ENCODE measurements at places on chromosomes 7 and 10. TPM values are rescaled to one million over a fixed set of nuclear protein-coding genes. Genes with fewer than 3 reads are reported as not detected.

The METTL2B gene
- polyA plus RNA-seq, result 22.5 TPM

The H2BK1 gene
- polyA plus RNA-seq, result not detected

The TBC1D12 gene
- polyA plus RNA-seq, result 12.1 TPM

The FXYD4 gene
- not detected for polyA plus RNA-seq

DNA sequence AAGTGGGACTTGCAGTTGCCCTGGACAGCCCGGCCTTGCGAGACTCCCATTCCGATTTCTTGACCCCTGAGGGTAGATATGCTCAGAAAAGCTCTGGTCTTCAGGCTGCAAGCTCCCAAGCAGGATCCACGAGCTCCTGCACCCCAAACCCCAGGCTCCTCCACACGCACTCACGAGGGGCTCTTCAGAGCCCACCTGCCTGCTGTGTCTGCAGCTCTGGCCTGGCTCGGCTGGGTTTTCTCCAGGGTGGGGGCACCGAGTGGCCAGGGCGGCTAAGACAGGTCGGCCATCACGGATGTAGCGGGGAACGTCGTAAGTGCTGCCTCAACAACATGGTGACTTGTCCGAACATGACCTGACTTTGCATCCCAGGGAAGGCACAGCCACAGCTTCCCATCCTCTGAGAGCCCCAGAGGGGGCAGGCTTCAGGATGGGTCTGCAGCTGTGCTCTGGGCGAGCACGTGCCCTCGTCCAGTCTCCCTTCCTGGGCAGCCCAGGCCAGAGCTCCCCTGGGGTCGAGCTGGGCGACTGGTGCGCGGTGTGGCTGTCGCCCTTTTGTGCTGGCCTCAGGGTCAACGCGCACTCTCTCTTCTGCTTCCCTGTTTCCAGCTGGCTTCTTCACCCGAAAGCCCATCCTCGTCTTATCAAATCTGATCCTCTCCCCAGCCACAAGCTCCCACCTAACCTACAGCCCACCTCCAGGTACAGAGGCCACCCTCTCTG, 415.3 kb downstream of the DNAJB6 start:
- no peak for DNase-seq

DNA sequence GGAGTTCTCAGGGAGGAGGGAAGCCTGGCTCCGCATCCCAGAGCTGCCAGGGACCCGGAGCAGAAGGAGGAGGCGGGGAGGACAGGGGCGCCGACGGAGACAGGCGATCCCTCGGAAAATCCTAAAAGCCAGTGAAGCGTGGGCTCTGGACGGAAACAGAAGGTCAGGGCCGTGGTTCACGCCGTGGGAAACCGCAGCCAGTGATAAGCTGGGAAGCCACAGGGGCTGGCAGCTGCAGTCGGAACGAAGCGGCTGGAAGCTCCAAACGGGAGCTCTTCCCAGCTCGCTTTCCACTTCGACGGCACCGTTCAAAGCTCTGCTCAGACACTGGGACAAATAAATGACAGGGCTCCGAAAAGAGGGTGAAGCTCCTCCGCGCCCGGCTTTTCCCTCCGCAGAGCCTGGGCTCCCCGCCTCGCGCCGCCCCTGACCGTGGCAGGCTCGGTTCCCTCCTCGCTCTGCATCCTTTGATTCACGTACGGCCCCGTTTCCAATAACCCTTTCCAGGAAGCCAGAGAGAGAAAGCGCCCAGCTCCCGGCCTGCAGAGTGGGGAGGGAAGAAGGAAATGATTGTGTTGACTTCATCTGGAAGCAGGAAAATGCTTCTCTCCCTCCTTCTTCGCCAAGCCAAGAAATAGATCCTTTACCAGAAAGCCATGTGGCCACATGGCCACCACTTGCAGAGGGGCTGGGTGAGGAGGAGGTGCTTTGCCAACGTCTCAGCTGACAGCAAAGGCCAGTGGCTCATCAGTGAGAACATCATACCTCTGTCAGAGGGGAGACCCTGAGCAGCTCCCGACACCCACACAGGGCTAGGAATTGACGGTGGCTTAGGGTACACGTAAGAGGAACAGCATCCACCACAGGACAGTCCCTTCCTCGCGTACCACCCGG, 57.4 kb downstream of the ADRB1 start:
- DNase-seq, result peak; percentile 63

- no peak for DNase-seq
Observed at GRCh38 chr10:23522345-23522744, 83.5 kb downstream of the OTUD1 start.
